ENCODE measurements at places on chromosomes 2 and 18.

GRCh38 chr2:545711-546650, 131.2 kb downstream of the TMEM18 start:
- DNase-seq: no peak

- DNase-seq: no peak
Observed at GRCh38 chr2:154814856-154815255, 116.4 kb downstream of the KCNJ3 start.

DNA sequence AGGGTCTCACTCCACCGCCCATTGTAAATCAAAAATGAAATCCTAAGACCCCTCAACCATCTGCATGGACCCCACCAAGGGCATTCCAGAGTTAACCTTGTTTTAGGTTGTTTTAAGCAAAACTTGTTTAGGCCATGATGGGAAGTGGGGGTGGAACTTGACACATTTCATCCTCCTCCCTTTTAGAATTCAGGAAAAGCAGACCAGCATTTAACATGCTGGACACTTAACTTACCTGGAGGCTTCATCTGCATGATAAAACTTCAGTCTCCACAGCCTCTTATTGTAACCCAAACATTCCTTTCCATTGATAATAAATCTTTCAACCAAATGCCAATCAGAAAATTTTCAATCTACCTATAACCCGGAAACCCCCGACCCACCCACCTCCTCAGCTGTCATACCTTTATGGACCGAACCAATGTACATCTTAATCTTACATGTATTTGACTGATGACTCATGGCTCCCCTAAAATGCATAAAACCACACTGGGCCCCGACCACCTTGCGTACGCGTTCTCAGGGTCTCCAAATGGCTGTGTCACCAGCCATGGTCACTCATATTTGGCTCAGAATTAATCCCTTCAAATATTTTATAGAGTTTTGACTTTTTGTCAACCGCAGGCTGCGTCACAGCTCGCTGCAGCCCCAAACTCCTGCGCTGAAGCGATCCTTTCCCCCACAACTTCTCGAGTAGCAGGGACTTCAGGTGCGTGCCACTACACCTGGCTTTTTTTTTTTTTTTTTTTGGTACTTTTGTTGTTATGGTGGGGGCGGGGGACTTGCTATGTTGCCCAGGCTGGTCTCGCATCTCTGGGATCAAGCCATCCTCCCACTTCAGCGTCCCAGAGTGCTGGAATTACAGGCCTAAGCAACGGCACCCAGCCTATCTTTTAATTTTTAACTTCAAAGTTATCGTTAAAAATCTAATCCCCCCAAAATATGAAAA, 917 bp downstream of the MPPE1 start:
- no peak for DNase-seq

GRCh38 chr2:20356042-20356441, 5.4 kb upstream of the PUM2 start:
- no peak for DNase-seq

DNA sequence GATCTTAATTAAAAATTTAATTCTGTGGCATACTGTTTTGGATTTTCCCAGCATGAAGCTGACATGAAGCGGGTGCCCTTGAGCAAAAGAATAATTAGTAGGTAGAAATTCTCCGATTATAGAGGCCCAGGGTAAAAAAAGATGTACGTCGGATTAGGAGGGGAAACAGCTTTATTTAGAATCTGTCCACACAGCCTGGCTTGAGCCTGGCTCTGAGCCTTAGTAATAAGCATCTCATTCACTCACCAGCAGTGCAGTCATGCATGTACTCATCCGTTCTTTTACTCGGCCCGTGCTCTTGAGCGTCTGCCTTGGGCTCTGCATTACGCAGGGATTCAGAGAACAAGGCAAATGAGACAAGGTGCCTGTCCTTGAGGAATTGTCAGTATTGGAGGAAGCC, 219.3 kb downstream of the AGAP1 start:
- no peak for DNase-seq

GRCh38 chr2:160613466-160614153, 120.0 kb upstream of the RBMS1 start:
- DNase-seq: no peak

DNA sequence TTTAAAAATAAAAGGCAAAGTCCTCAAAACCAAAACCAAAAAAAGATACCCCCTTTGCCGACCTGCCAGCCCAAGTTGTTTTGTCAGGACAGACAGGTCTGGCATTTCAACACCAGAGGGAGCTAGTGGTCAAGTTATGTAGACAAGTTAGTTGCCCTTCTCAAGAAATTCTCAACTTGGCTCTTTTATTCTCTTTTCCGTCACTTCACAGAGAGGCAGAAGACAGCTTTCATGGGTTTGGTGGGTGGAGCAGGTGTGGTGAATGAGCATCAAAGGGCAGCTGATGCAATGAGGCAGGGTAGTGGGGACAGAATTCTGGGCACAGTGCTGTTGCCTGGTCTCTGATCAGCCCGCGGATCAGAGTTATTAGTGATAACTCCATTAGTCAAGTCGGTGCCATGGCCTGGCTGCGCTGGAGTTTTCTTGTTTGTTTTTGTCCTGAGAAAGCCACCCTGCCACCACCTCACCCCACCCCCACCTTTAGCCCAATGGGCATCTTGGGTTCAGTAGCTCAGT, 303.7 kb upstream of the EPAS1 start:
- DNase-seq: peak; percentile 67

DNA sequence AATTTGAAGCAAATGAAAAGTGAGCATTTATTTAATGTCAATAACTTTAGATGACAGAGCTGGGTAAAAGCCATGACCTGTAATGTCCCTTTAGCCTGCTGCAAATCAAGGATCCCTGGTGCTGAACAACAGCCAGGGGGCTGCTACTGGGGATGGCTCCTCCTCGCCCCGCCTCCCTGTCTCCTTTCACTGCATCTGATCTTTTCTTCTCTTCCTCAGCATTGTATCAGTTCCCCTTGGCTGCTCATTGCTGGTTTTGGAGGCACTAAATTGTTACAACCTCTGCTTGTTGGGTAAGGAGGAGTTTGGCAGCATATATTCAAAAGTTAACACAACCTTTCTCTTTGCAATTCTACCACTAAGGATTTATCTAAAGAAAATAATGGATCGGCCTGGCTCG, 236.3 kb upstream of the ID2 start:
- peak; percentile 29 for DNase-seq

Measured in ELF-1 (cell line).